T-helper 17 cell (primary cell): ENCODE measurements at places on chromosomes 12 and 14.

- no peaks in the 10 kb centered on the region for H3K4me1 ChIP-seq
- peaks cover 13% of the 10 kb centered on the region for H3K27me3 ChIP-seq
- no peak for DNase-seq
- no peak overlapping the region for H3K27ac ChIP-seq
- no peak overlapping the region for H3K4me3 ChIP-seq
- H3K36me3 ChIP-seq = peaks cover 3% of the 10 kb centered on the region
Measured at GRCh38 chr12:124655698-124656516, 88.5 kb upstream of the NCOR2 start.

DNA sequence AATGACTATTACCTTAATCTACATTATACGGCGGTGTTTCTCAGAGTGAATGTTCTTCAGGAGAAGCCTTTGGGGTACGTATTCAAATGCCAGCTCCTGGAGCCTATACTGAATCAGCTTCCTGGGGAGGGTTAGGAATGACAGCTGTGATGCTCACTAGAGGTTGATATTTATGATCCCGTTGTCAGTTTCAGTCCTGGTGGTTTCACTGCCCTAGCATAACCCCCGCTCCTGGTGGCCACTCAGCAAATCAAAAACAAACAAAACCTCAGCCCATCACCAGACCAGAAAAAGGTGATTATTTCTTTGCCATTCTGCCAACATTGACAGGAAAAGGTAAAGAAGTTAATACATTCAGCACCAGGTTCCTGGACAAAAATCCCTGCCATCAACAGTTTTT lies 136.5 kb upstream of the CRY1 start:
- H3K27me3 ChIP-seq = peaks cover 7% of the 10 kb centered on the region
- H3K27ac ChIP-seq = no peak overlapping the region
- no peak for DNase-seq

DNA sequence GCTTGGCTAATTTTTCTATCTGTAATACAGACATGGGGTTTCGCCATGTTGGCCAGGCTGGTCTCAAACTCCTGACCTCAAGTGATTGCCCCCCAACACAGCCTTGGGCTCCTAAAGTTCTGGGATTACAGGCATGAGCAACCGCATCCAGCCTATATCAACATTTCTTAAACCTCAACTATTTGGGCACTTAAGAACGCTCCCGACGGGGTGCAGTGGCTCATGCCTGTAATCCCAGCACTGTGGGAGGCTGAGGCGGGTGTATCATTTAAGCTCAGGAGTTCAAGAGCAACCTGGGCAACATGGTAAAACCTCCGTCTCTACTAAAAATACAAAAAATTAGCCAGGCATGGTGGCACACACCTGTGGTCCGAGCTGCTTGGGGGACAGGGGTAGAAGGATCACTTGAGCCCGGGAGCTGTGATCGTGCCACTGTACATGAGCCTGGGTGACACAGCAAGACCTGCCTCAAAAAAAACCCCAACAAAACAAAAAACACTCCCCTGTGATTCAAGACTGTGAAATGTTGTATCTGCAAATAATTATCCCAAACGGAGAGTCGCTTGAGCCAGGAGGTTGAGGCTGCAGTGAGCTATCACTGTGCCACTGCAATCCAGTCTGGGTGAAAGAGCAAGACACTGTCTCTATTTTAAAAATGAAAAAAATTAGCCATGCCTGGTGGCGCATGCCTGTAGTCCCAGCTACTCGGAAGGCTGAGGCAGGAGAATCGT lies 21.5 kb downstream of the PPTC7 start:
- H3K36me3 ChIP-seq = peaks cover 2% of the 10 kb centered on the region
- peak overlapping the region; percentile 96 for H3K27ac ChIP-seq
- DNase-seq = no peak
- peak overlapping the region; percentile 71 for H3K4me3 ChIP-seq

GRCh38 chr12:93419388-93420034 lies 22.2 kb downstream of the UBE2N start:
- peaks cover 58% of the 10 kb centered on the region for H3K4me1 ChIP-seq

GRCh38 chr12:120367924-120368788 lies 808 bp downstream of the MSI1 start:
- H3K4me1 ChIP-seq = peaks cover 21% of the 10 kb centered on the region
- H3K36me3 ChIP-seq = peaks cover 5% of the 10 kb centered on the region
- no peak for DNase-seq
- peaks cover 84% of the 10 kb centered on the region for H3K27me3 ChIP-seq

GRCh38 chr12:85016413-85016812 lies 19.7 kb downstream of the TSPAN19 start:
- H3K4me3 ChIP-seq = no peak overlapping the region
- no peaks in the 10 kb centered on the region for H3K4me1 ChIP-seq
- H3K36me3 ChIP-seq = no peaks in the 10 kb centered on the region

- DNase-seq = no peak
- H3K27me3 ChIP-seq = peaks cover 23% of the 10 kb centered on the region
- no peaks in the 10 kb centered on the region for H3K36me3 ChIP-seq
- H3K4me3 ChIP-seq = no peak overlapping the region
- H3K27ac ChIP-seq = no peak overlapping the region
Measured at GRCh38 chr12:67925077-67925476, 64.2 kb upstream of the IFNG-AS1 start.

DNA sequence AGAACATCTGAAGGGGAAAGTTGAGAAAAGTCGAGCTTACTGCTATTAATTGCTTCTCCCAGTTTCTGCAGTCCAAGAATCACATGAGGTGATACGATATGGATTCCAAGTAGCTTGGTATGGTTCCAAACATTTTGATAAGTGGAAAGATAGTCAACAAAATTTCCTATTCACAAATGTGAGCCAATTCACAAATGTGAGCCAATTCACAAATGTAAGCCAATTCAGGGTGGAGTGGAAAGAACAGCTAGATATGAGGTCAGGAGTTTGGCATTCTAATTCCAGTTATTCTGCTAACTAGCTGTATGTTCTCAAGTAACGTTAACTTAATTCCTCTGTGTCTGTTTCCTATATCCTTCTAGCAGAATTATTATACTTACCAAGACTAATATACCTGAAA lies 37.6 kb upstream of the DHRS4 start:
- H3K36me3 ChIP-seq = peaks cover 4% of the 10 kb centered on the region
- DNase-seq = no peak
- no peak overlapping the region for H3K27ac ChIP-seq
- no peak overlapping the region for H3K4me3 ChIP-seq
- peaks cover 29% of the 10 kb centered on the region for H3K27me3 ChIP-seq
- H3K4me1 ChIP-seq = no peaks in the 10 kb centered on the region

GRCh38 chr12:23895792-23896218 lies 53.7 kb downstream of the SOX5 start:
- H3K27ac ChIP-seq = no peak overlapping the region
- H3K4me3 ChIP-seq = no peak overlapping the region
- DNase-seq = no peak
- H3K27me3 ChIP-seq = no peaks in the 10 kb centered on the region

DNA sequence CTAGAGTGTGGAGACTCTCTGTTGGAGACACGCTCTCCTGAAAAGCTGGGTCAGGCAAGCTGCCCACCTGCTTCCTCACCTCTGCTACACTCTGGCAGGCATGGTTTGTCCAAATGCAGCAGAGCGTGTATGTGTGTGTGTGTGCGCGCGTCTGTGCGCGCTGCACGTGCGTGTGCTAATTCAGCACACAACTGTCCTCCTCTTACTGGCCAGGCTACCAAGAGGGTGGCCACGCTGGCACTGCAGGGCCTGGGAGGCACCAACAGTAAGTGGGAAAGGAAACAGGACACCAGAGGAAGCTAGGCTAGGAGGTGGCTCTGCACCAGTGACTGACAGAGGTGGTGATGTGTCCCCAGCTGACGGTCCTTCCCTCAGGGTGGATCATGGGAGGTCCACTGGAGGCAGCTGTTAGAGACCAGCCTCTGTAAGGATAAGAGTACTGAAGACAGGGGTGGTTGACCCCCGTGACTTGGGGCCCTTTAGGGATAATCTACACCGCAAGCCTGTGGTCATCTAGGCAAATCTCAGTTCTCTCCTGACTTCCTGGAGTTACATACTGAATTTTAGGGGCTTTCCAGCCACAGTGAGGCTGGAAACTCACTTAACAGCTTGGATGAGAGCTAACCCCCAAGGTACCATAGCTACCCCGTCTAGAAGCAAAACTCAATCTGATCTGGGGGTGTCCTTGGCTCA lies 15.6 kb upstream of the TFCP2 start:
- no peak overlapping the region for H3K4me3 ChIP-seq
- H3K36me3 ChIP-seq = no peaks in the 10 kb centered on the region
- no peak for DNase-seq
- H3K27me3 ChIP-seq = no peaks in the 10 kb centered on the region
- no peak overlapping the region for H3K27ac ChIP-seq

DNA sequence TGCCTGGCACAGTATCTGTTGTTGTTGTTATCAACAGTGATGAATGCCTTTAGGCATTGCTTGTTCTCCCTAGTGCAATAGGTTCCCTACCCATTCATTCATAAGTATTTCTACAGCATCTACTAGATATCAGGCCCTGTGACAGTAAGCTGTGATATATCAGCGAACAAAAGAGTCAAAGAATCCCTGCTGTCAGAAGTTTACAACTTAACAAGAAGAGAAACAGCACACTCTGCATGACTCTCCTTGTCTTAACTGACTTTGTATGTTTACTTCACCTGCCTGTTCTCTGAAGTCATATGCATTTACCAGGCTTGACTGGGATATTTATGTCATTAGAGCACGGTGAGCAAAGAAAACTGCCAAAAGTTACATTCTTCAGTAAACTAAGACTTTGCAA lies 452.2 kb upstream of the RPL10L start:
- no peak for DNase-seq
- no peaks in the 10 kb centered on the region for H3K27me3 ChIP-seq
- no peaks in the 10 kb centered on the region for H3K4me1 ChIP-seq

DNA sequence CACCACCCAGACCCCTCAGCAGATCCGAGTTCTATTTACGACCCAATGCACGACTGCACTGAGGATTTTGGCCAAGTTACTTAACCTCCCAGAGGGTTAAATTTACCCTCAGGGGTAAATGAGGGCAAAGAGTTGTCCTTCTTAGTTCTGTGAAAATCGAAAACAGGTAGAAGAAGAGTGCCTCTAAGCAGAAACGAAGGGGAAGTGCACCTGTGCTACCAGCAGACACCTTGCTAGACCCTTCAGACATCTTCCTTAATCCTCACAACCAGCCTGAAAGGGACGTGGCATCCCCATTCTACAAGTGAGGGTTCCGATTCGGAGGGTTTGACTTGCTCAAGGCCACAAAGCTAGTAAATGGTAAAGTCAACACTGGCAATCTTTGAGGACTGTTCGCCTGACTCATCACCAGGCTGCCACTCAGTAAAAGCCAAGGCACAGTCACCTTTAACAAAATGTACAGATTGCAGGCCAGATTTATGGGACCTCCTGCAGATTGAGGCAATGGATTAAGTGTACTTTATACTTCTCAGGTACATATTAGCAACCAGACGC lies 1.6 kb downstream of the GSG1 start:
- H3K36me3 ChIP-seq = peaks cover 2% of the 10 kb centered on the region
- H3K27me3 ChIP-seq = peaks cover 4% of the 10 kb centered on the region
- H3K27ac ChIP-seq = peak overlapping the region; percentile 95
- peak overlapping the region; percentile 86 for H3K4me3 ChIP-seq
- peaks cover 43% of the 10 kb centered on the region for H3K4me1 ChIP-seq

- peaks cover 18% of the 10 kb centered on the region for H3K4me1 ChIP-seq
- no peak overlapping the region for H3K4me3 ChIP-seq
- no peaks in the 10 kb centered on the region for H3K27me3 ChIP-seq
- no peak for DNase-seq
- no peaks in the 10 kb centered on the region for H3K36me3 ChIP-seq
- peak overlapping the region; percentile 14 for H3K27ac ChIP-seq
Measured at GRCh38 chr14:34851395-34851794, 23.8 kb downstream of the BAZ1A start.

GRCh38 chr12:86727160-86727559 lies 471.0 kb upstream of the MGAT4C start:
- no peak overlapping the region for H3K4me3 ChIP-seq
- no peak overlapping the region for H3K27ac ChIP-seq
- no peak for DNase-seq
- H3K4me1 ChIP-seq = no peaks in the 10 kb centered on the region
- no peaks in the 10 kb centered on the region for H3K36me3 ChIP-seq

- H3K4me1 ChIP-seq = no peaks in the 10 kb centered on the region
- no peak overlapping the region for H3K4me3 ChIP-seq
- H3K27me3 ChIP-seq = peaks cover 16% of the 10 kb centered on the region
- no peak for DNase-seq
- H3K36me3 ChIP-seq = peaks cover 2% of the 10 kb centered on the region
Measured at GRCh38 chr14:104479901-104480300, 99.7 kb upstream of the C14orf180 start.

DNA sequence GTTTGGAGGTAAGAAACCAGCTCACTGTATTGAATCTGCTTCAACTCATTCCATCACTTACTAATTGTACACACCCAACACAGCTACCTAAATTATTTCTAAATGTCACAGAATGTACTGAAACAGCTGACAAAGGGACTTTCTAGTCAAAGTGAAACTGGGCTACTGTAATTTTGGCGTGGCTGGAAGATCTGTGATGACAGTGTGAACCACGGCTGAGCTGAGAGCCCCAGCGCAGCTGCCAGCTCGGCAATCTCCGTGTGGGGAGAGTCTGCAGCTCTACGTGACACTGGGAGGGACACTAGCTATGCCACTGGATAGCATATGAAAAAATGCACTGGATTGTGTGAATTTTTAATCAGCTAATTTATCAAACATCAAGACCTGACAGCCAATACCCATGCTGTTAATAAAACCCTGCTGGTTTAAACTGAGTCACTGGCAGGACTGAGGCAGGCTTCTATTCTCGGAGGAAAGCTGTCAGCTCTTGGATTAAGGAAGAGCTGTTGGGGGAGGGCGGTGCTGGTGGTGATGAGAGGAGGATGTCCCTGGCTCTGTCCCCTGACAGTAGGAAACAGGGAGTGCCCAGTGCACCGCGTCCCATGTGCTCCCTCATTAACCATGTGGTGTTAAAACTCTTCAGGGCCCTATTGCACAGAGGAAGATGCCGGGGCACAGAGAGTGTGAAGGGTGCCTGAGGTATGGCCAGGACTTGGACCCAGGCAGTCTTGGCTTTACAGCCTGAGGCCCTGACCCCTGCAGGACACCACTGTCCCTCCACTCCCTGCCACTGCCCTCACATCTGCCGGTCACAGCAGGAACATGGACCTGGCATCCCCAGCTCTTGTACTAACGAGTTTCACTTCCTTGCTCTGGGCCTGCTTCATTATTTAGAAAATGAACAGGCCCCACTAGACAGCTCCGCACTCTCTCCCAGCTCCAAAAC lies 13.3 kb downstream of the SLC15A4 start:
- no peak for DNase-seq
- peak overlapping the region; percentile 90 for H3K27ac ChIP-seq
- no peaks in the 10 kb centered on the region for H3K27me3 ChIP-seq
- H3K4me1 ChIP-seq = peaks cover 25% of the 10 kb centered on the region
- peak overlapping the region; percentile 83 for H3K4me3 ChIP-seq

DNA sequence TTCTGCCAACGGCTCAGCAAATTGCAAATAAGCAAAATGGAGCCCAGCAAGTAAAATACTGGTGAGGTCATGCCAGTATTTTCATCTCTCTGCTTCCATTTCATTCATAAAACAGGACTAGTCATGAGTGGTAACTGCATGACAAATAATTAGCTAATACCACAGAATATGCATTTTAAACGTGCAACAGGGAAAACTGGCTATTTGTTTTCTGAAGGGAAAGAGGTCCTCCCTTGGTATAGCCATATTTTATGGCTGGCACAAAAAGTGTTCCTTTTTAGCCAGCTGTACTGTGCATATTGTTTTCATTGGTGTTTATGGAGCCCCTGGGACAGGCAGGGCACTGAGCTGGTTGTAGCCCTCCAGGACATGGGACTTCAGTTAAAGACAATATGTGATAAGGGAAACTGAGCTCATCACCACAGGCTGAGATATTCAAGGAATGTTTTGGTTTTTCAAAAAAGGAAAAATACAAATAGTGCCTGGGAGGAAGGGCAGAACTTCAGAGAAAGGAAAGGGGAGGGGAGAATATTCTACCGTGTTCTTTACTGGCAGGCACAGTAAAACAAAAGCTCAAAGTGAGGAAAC lies 26.1 kb upstream of the FOXN3 start:
- no peaks in the 10 kb centered on the region for H3K27me3 ChIP-seq
- no peak for DNase-seq
- H3K4me3 ChIP-seq = peak overlapping the region; percentile 76
- H3K4me1 ChIP-seq = peaks cover 29% of the 10 kb centered on the region
- no peaks in the 10 kb centered on the region for H3K36me3 ChIP-seq
- H3K27ac ChIP-seq = peak overlapping the region; percentile 75
